ENCODE measurements at places on chromosomes 7 and 10.

- no peak for DNase-seq
These were observed 2.3 kb downstream of the MACROH2A2 start for GRCh38 chr10:70054902-70055301.

- no peak for DNase-seq
These were observed 5.5 kb downstream of the OGDHL start for GRCh38 chr10:49756641-49757040.

DNA sequence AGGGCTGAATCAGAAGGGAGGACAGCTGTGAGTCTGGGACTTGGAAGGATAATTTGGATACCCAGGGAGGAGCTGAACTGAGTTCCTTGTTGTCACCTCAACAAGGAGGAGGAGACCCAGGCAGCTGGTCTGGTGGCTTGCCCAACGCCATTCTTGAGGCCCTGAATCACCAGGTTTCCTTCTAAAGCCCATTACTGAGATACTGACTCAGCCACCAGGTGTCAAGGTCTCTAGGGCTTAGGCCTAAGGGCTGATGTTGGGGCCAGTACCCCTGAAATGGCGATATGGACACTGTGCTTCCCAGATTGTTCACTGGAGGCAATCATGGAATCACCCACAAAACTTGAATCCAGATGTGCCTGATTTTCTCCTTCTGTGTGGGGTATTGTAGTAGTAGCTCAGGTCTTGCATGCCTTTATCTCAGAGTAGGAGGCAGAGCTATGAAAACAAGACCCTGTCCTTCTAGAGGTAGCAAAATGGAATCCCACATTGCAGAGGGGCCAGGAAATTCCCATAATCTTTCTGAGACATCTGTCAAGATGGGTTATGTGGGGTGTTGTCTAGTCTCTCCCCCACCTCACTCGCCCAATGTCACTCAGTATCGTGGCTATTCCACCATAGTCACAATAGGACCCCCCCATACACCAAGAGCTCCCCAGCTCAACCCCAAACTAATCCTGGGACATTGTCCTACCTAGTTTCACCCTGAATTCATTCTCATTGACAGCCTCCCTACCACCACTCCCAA lies 1.8 kb upstream of the ATG9B start:
- no peak for DNase-seq

DNA sequence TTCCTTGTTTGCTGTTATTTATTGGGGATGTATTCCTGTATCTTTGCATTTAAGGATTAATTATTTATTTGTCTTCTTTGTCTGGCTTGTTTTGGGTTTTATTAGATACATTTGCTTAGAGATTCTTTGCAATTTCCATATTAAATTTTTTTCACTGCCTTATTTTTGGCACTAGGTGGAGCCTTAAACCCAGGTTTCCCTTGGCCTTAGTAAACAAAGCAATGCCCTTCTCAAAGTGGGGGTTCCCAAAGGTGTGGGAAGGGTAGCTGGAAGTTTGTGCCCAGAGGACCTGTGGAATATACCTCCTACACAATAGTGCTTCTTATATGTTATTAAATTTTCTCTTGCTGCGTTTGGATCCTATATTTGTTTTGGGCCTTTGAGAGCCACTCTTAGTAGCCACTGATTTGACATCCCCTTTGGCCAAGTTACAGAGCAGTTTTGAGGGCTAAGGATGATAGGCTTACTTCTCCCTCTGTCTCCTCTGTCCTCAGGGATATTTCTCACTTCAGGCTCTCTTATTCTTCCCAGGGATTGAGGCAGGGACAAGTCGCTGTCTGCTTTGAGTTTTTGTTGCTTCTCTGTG lies 162.3 kb downstream of the ITGB1 start:
- DNase-seq: peak; percentile 2

- peak; percentile 43 for DNase-seq
These were observed 203.0 kb downstream of the FANK1 start for GRCh38 chr10:126099366-126099765.

DNA sequence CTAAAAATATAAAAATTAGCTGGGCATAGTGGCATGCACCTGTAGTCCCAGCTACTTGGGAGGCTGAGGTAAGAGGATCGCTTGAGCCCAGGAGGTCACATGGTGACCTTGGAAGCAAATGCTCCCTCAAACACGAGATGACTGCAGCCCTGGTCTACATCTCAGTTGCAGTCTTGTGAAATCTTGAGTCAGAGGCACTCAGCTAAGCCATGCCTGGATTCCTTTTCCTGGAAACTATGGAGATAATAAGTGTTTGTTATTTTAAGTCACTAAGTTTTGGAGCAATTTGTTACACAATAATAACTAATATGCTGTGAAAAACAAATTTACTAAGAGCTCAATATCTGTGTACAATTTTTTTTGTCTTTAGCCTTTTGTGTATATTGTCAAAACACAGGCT lies 284.3 kb upstream of the KAT6B start:
- DNase-seq: peak; percentile 42

DNA sequence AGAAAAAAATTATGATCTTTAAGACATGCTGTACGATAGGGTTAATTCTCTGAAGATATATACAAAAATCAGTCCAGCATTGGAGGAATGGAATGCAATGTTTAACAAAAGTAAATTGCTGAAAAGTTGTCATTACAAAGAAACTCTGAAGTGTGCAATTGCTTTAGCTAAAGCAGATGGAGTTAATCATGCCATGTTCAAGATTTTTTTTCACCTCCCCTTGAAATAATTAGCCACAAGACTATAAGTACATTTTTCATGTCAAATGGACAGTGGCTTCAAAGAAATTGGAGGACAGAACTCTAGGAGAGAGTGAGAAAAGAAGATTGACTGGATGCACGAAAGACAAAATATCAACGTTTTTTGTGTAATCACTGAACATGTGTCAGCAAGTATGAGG lies 63.1 kb upstream of the MEOX2 start:
- no peak for DNase-seq

- DNase-seq: no peak
These were observed 2.7 kb downstream of the SND1 start for GRCh38 chr7:127654404-127655394.

DNA sequence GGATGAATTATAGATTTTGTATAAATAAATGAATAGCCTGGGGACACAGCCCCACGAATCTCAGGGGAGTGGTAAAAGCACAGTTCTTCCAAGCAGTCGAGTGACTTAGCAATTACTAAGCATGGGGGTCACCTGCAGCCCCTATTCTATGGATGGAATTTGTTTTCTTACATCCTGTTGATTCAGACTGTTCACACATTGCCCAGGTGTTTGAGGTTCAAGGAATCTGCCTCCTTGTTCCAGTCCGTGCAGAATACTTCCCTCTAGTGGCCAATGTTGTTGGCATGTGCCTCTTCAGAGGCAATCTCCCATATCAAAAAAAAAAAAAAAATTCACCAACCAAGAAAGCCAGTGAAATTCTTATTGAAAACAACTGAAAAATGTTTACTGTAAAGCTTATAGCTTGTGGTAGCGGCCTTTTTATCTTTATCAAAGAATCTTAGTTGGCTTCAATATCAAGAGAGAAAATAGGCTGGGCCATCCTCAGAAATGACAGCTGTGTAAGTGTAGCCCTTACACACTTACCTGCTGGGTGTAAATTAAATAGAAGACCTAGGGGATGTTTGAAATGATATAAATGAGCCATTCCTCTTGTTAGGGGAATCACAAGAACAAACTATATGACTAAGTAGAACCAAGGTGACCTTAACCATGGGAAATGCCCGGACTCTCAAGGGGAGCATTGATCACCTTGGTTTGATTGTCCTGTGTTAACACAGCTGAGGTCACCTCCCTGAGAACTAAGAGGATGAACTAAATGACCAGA lies 7.8 kb downstream of the LIPM start:
- DNase-seq: no peak

DNA sequence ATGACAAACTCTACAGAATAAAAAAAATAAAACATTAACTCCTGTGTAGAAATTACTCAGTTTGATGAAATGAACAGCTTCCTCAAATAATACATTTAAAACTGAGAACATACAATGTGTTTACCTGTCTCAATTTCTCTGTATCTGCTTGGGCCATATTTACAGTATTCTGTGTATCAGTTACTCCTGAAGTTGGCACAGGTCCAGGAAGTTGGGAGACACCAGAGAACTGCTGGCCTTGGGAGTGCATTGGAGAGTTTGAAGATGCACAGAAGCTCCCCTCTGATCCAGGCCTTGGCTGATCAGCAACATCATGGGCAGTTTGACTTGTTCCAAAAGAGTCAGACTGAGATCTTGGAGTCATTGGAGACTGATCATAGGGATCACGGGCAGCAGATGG lies 155.1 kb downstream of the GALNT11 start:
- DNase-seq: no peak

DNA sequence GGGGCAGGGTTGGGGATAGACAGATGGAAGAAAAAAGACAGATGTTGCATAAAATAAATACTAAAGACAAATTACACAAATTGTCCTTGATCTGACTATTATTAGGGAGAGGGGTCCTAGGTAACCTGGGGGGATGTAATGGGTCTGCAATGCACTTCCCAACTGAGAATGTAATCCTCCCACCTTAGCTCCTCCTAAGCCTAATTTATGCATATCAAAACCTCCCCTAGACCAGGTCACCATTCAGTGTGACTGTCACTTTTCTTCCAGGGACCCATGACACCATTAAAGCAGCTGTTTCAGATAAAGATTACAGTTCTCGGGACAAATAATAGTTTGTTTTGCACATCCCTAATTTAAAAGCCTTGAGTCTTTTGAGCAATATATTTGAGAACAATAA lies 133.9 kb upstream of the FEZF1 start:
- DNase-seq: no peak

DNA sequence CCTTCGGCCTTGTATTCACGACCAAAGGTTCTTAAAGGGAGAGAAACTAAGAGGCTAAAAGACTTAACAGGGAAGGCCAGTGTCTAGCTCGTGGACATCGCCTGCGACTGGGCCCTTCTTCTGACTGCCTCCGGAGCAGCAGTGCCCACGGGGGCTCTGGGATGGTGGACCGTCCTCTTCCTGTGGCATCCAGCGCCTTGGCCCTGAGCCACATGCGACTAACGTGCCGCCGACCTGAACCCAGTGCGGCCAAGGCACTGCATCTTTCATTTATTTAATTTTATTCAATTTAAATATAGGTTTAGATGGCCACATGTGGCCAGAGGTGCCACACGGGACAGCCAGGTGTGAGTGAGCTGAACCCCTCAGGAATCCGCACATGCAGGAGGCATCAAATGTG lies 451.7 kb downstream of the PTPRN2 start:
- DNase-seq: no peak

- DNase-seq: no peak
These were observed 245.4 kb downstream of the GRID1 start for GRCh38 chr10:86121200-86121599.

DNA sequence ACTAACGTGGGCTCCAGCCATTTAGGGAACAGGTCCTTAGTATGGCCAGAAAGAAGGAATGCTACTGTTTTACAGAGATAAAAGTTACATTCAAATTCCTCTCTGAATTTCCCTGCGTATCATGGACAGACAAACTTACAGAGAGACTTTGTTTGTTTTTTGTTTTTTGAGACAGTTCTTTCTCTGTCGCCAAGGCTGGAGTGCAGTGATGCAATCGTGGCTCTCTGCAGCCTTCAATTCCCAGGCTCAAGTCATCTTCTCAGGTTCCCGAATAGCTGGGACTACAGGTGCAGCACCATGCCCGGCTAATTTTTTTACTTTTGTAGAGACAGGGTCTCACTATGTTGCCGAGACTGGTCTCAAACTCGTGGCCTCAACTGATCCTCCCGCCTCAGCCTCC lies 64.5 kb upstream of the MPP7 start:
- no peak for DNase-seq

DNA sequence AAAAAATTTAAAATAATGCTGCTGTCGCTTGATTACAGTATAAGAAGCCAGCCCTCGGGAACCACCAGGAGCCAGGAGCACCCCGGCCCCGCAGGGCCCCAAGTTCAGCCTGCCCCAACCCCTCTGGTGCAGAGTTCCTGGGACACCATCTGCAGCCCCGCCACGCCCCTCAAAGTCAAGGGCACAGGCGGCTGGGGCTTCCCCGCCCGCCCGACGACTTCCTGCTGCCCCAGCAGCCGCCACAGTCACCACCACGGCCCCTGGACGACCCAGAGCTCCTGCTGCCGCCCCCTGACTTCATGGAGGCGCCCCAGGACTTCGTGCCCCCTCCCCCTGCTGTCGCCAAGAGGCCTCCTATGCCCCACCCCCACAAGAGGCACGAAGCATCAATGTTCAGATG lies 103.6 kb upstream of the PDSS1 start:
- no peak for DNase-seq

DNA sequence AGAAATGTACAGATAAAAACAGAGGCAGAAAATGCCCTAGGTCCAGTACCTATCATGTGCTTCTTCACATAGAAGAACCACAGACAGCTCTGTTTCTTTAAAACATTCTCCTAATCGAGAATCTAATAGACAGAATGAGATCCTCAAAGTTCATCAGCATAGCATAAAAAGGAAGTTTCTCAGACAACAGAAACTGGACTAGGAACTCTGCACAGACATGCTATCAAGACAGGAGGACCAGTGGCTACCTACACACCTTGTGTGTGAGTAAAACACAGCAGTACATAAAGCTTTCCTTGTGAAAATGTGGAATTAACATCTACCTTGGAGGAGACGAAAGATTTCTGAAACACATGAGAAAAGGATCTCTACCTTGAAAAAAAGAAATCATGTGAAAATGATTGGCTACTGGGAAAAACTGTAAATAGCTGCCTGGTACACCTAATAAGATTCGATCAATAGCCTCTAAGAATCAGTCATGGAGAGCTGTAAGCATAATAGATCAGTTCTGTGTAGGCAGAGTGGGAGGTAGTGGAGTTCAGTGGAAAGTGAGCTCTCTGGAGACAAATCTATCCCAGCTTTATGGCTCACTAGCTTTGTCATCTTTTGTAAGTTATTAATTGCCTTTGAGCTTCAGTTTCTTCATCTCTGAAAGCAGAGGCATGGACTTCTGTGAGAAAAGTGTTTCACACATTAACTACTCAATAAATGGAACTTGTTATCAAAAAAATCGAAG lies 26.7 kb downstream of the ELAPOR2 start:
- no peak for DNase-seq

GRCh38 chr10:113680190-113681111 lies 739 bp downstream of the CASP7 start:
- no peak for DNase-seq

- DNase-seq: no peak
These were observed 54.1 kb upstream of the NCAPG2 start for GRCh38 chr7:158758586-158759244.

DNA sequence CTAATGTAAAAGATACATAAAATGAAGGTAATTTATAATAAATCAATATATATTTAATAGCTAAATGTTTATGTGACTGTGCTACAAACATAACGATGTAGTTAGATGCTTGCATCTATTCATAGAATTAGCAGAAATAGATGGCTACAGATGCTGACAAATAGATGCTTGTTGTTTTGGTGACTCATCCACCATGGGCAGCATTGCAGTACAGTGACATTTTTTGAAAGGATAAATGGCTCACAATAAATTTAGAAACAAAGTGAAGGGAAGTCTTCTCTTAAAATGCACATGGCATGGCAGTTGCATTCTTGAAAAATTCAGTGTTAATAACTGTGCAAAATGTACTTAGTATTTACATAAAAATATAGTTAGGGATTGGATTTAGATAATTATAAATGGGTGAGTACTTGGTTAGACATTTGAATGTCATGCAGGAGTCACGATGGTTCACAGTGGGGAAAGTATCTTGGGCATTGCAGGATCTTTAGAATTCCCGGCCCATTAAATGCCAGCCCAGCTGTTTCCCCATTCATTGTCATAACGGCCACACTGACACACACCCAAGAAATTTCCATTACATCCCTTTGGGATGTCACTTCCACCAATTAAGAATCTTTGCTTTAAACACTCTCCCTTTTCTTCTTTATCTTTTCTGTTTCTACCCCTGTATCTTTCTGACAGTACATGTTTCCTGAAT lies 564.1 kb downstream of the ATRNL1 start:
- DNase-seq: no peak
